ENCODE measurements at places on chromosomes 3 and 15.

DNA sequence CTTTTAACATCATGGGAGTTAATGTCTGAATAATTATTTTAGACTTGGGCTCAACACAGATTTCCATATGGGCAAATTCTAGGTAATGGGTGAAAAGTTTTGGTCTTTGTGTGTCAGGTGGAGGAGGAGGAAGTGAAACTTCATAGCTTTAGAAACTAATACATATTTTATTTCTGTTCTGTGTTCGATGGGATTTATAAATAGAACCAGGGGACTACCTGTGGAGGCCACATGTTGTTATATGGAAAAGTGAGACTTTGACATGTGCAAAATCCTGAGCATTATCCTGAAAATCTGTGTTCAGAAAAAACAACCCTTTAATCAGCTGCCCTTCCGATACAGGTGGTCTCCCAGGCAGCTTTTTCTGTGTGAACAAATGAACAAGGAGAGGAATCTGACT is 209.5 kb downstream of the SOX2 start:
- peak; percentile 47 for DNase-seq

DNA sequence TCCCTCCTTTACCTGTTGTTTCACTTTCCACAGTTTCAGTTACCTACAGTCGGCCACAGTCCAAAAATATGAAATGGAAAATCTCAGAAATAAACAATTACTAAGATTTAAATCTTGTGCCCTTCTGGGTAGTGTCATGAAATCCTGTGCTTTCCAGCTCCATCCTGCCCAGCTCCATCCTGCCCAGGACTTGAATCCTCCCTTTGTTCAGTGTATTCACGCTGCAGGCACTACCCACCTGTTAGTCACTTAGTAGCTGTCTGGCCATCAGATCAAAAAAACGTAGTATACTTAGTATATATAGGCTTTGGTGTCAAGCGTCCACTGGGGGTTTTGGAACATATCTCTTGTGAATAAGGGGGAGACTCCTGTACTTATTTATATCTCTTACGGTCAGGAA is 329.0 kb upstream of the SEMA6D start:
- DNase-seq, result no peak

- no peak for DNase-seq
Observed at GRCh38 chr3:24373198-24373959, 121.3 kb downstream of the THRB start.

DNA sequence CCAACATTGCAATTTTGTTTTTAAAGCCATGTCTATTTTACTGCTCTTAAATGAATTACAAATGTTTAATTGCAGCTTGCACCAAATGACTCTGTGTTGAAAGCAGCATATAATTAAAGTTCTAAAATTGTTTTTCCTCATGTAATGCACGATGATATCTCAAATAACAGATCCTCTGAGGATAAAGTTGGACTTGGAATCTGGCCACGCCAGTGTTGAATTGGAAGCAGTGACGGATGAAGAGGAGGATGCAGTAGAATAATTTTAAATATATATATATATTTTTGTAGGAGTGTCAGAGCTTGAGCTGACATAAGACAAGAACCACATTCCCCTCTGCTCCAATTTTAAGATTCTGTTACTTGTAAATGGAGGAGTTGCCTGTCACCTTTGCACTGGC is 406.6 kb upstream of the DPPA4 start:
- no peak for DNase-seq

- DNase-seq, result no peak
Observed at GRCh38 chr15:64009241-64009640, 37.0 kb downstream of the DAPK2 start.

- no peak for DNase-seq
Observed at GRCh38 chr3:39960515-39961191, 151.2 kb downstream of the MYRIP start.

DNA sequence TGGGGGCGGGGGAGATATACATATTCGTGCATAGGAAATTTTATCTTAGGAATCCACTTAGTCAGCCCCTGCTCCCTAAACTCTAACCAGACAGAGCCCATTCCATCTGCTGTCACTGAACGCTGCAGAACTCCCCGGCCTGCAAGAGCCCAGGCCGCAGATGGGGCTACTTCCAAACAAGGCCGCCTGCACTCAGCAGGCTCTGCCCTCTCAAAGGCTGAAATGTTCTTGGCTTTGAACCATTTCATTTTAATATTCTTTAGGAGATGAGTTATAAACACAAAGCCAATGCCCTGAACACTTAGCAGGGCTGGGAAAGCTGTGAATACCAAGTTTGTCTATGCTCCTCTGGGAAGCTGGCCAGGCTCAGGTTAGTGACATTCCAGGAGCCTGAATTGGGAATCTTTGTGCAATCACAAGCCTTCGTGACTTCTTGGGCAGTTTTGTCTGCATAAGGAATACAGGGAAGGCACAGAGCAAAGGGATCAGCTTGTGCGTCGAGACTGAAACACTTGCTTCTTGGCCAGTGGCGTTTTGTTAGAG is 65.0 kb downstream of the SYNM start:
- no peak for DNase-seq

GRCh38 chr3:17672506-17672905 is 69.9 kb downstream of the TBC1D5 start:
- no peak for DNase-seq

DNA sequence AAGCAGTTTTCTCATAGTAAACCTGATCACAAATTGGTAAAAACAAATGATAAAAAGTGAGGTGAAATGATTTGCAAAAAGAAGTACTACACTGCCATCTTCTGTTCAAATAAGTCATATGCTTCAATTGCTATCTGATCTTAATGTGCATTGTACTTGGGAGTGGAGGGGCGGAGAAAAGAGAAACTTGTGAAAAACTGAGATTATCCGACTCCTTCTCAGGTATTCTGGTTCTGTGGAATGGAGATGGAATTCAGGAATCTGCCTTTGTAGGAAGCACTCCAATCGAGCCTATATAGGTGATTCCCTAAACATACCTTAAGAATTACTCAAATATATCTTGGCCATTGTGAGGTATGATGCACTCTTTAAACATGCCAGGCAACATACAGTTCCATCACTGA is 180.6 kb downstream of the CHL1 start:
- peak; percentile 8 for DNase-seq

DNA sequence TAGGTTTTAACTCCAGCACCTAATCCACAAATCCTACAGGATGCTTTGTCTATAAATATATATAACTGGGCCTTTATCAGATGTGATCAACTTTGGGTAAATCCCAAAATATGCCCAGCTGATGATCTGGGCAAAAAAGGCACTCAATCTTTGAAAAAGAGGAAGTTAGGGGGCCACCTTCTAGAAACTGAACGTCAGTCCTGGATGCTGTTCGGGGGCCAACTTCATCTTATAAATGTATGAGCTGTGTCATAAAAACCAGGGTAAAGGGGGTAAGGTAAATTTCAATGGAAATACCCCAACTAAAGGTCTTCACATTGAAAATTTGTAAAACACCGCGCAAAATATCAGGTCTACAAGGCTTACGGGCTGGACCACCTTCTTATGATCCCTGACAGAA is 264.4 kb upstream of the UBE2E2 start:
- DNase-seq, result no peak

DNA sequence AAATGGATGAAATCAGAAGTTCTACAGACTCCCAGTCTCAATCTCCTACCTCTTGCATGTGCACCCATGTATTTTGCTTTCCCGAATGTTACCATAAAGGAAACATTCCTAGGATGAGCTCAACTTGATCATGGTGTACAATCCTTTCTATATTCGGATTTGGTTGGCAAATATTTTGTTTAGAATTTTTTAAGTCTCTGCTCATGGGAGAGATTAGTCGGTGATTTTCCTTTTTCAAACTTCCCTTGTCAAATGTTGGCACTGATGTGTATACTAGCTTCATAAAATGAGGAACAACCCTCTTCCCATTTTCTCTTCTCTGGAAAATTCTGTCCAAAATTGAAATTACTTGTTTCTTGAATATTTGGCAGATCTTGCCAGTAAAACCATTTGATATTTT is 317.6 kb upstream of the RASGRP1 start:
- no peak for DNase-seq

All from GM12864 (cell line).